HFF-Myc (cell line): ENCODE measurements at places on chromosomes 6 and 20.

DNA sequence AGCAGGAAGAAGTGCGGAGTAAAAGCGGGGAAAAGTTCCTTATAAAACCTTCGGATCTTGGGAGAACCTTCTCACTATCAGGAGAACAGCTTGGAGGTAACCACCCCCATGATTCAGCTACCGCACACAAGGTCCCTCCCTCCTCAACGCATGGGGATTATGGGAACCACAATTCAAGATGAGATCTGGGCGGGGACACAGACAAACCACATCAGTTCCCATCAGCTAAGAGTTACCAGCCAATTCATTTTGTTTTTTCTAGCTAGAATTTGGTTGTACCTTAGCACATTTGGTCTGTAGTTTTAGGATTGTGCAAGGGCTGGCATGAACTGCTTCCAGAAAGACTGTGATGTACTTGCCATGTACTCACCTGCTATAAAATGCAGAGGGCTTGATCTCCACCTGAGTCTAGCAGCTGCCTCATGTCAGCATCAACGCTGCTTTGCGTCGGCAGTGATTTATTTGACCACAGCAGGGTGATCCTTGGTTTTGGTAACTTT, 94.7 kb upstream of the SLC2A12 start:
- DNase-seq: no peak

GRCh38 chr6:69917834-69918233, 51.5 kb downstream of the COL19A1 start:
- peak; percentile 15 for DNase-seq

DNA sequence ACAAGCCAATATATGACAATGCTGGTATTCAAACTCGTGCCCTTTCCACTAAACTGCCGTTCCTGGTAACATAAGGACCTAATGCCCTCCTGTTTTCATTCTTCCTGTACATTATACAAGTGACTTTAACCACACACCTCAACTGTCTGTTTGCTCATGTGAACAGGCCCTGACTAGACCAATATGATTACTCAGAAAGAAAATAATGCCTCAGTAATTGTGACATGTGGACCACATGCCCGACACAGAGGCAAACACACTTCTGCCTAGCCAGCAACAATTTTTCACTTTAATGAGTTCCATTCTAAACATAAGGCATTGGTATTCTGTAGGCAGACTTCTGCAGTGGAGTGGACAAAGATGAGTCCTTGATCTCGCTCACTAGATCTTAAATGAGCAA, 30.0 kb downstream of the SLC22A16 start:
- no peak for DNase-seq

DNA sequence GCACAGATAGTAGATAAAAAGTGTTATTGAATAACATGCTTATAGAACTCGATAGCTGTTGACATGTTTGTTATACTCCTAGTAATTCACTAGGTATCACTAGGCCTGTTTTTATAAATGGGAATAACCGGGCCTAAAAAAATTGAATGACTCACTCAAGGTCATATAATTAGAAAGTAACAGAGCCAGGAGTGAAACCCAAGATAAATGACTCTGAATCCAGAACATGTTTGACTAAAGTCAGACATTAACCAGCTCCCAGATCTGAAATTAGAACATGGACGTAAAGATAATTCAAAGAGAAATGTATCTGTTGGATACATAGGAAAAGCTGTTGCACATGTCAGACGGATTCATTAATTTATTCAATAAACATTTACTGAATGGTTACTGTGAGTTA, 26.9 kb downstream of the RGS17 start:
- no peak for DNase-seq

GRCh38 chr6:32192608-32193039, at the start of gene GPSM3:
Gene GPSM3 (minus strand): TSS chr6:32192643. CDS start chr6:32192513, 130 bp downstream.
- DNase-seq: no peak

GRCh38 chr6:131761060-131761761, 46.6 kb upstream of the ENPP1 start:
- peak; percentile 27 for DNase-seq
